ENCODE measurements at places on chromosomes 2 and 18.

GRCh38 chr18:62396967-62397366 is 71.9 kb downstream of the TNFRSF11A start:
- no peak for DNase-seq

GRCh38 chr2:41695198-41696113 is 352.4 kb upstream of the PKDCC start:
- DNase-seq: no peak

- DNase-seq: peak; percentile 12
These were observed 19.2 kb upstream of the TANK start for GRCh38 chr2:161141033-161141432.

GRCh38 chr2:11492244-11492643 is 26.3 kb upstream of the E2F6 start:
- no peak for DNase-seq

GRCh38 chr2:1818404-1818803 is 74.1 kb upstream of the PXDN start:
- no peak for DNase-seq

DNA sequence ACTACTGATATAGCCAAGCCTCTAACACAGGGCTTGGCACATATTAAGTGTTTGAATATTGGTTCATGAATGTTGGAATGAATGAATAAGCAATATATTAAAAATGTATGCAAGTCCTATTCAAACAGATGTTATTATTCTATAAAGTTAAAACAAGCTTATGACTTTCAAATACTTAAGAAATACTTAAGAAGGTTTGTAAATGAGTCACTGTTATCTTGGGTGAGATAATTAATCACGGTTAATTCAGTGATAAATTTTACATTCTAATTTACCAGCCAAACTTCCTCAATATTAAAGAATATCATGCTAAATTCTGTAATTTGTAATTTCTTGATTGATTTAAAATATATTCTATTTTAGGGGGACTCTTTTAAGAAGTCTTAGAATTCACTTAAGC is 74.8 kb downstream of the RBMS1 start:
- DNase-seq: no peak

DNA sequence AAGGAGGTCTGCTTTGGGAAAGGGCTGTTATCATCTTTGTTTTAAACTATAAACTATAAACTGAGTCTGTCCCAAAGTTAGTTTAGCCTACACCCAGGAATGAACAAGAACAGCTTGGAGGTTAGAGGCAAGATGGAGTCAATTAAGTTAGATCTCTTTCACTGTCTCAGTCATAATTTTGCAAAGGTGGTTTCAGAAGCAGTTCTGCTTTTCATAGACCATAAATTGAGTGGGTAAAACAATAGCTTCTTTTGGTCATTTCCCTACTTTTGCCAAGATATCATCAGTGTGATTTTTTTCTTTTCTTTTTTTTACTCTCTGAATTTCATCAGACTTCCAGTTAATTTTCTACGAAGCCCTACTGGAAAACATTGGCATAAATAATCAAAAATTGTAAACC is 117.0 kb downstream of the AP1S3 start:
- DNase-seq: no peak

DNA sequence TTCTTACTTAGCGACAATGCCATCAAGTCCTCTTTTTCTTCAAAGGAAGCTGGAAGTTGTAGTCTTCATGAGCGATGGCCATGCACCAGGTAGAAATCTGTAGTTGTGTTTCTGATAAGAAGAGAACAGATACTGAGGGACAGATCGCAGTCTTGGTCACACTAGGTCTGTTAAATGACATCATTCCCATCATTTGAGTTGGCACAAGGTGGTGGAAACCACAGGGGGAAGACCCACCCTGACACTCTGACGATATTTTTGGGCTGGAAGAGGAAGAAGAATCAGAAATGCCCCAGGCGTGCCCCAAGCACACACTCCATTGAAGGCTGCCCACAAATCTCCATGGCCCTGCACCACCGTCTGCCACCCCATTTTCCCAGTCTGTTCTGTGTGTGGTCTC is 89.0 kb upstream of the BOD1L2 start:
- no peak for DNase-seq

GRCh38 chr2:43212931-43213330 is 13.5 kb downstream of the ZFP36L2 start:
- no peak for DNase-seq

- no peak for DNase-seq
These were observed 384.4 kb downstream of the EIPR1 start for GRCh38 chr2:2993172-2993692.

DNA sequence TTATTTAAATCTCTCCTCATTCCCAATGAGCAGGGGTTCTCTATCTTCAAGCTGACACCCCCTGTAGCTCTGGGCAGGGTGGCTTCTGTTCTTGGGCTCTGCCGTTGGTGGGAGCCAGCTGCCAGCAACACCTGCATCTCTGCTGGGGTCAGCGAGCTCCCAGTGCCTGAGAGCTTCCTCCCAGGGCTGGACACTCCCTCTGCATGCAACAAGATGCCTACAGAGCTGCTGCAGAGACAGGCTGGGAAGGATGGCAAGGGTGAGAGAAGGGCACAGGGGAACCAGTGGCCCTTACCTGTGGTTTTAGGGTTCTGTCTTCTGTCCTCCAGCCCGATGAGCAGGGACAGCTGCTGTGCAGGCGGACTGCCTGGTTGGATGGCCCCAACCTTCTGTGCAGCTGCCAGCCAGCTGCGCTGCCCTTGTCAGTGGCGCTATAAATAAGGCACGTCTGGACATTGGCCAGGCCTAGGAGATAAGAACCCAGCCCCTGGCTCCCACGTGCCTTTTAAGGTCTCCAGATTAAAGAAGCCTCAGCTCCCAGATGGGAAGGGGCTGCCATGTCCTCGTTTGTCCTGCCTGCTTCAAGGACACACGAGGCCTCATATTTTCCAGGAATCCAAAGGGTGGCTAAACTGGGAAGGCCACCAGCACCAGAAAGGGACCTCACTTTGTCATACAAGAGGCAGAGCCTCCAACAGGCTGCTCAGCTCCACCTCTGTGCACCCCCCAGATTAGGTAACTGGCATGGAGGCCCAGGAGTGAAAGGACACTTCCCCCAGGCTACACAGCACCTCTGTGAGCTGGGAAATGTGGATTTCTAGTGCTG is 39.5 kb upstream of the FHL2 start:
- DNase-seq: no peak

DNA sequence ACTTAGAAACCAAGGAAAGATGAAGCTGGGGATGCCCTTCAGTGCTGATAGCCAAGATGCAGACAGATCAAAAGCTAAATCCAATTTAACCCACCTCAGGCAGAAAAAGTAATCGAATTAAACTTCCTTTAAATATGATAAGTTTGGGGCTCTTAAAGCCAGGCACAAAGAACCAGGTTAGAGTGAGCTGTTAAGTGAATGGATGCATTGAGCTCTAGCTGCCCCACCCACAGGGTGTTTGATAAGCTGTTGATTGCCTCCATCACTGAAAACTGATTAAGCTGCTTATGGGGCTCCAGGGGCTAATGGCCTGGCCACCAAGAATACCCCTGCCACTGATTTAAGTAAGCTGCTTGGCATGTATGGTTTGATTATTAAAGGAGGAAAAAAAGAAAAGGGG is 119.8 kb downstream of the PLEKHM3 start:
- DNase-seq: no peak

- DNase-seq: no peak
These were observed 238.8 kb downstream of the ZNF407 start for GRCh38 chr18:74836296-74837139.

DNA sequence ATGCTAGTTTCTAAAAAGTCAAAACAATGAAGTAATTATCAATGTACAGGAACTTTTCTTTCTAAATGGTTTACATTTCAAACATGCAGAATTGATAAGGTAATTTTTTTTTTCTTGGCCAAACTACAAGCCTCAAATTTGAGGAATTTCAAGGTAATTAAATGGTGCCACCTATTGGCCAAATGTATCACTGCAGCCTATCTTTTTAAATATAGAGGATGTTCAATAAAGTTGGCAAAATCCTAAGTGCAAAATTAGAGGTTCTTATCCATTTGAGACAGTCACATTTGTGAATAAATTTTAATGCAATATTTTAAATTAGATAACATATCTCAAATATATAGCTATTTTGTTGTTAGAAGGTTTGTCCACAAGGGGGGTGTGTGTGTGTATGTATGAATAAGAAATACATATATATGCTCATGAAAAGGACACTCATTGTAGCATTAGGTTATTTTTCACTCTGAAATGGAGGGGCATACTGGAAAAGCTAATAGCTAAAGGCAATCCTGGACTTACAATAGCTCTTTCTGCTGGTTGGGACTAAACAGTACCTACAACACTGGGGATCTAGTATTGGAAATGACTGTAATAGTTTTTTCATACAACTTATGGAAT is 26.2 kb downstream of the MMADHC start:
- DNase-seq: peak; percentile 42

- DNase-seq: no peak
These were observed 26.1 kb upstream of the SETBP1 start for GRCh38 chr18:44654573-44654972.

DNA sequence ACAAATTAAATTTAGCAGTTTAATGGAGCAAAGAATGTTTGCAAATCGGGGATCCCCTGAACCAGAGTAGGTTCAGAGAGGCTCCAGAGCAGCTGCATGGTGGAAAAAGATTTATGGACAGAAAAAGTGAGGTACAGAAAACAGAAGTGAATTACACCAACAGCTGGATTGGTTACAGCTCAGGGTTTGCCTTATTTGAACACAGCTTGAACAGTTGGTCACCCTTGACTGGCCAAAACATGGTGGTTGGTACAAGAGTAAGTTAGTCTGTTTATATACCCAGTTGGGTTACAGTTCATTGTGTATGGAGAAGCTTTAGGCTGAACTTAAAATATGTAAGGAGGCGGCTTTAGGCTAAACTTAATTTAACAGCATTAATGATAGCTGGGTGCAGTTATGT is 5.4 kb upstream of the CDCA7 start:
- DNase-seq: no peak

- no peak for DNase-seq
These were observed 7.2 kb downstream of the SP5 start for GRCh38 chr2:170722301-170722700.

DNA sequence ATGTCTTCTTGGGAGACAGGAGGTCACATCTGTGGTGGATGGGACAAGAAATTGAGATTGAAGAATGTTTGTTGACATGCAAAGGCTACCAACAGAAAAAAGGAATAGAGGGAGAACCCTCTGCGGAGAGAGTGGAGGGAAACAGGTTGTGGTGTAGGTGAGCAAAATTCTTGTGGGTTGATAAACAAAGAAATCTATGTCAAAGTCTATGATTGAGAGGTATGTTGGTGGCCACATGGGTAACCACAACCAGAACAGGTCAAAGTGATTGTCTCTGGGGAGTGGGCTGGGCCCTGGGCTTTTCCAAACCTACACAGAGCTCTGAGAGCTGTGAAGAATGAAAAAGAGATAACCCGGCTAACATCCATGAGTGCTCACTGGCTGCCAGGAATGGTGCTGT is 62.8 kb upstream of the NCK2 start:
- DNase-seq: no peak
